ENCODE measurements at places on chromosomes 3 and 15. TPM values are rescaled to one million over a fixed set of nuclear protein-coding genes. Genes with fewer than 3 reads are reported as not detected.

The RETNLB gene
- total RNA-seq: not detected

DNA sequence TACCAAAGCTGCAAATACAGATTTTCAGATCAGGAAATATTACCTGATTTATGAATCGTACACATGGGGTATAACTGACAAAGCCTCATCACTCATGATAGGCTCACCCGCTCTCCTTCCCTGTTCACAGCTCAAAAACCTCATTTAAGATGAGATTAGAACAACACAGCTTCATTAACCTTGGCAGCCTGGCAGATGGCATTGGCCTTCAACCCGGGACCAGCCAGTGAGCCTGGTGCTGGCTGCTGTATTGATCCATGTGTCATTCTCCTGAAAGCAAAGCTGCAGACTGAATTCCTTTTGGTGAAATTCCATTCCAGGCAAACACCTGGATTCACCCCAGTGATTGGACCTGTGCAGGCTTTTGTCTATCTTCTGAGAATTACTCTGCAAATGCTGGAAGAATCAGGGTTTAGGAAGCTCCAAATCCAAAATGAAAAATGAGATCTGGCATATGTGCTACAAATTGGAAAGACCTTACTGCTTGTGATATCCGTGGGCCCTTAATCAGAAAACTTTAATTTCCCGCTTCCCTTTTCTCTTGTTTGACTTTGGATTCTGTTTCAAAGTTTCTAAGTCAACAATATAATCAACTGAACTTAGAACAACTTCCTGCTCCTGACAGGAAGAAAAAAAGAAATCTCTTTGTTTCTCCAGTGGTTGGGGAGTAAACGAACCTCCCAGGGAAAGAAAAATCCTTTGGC lies 189.1 kb upstream of the KBTBD8 start:
- DNase-seq: no peak

DNA sequence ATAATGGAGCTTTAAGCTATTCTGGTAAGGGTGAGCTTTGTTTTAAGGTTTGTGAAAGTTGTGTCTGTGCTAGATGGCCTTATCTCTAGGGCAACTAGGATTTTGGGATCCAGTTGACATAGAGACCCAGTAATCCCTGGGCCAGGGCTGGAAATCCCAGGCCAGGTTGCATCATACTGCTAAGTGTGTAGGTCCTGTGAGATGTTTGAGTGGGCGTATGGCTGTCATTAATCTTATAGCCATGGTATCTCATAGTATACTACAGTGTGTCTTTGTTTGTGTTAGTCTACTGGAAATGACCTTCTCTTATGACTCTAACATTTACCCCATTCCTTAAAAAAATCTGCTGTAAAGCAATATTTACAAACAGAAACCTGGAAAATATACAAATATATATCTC lies 151.4 kb downstream of the CACNA2D3 start:
- no peak for DNase-seq

The AHSG gene
- total RNA-seq: 1.6 TPM

DNA sequence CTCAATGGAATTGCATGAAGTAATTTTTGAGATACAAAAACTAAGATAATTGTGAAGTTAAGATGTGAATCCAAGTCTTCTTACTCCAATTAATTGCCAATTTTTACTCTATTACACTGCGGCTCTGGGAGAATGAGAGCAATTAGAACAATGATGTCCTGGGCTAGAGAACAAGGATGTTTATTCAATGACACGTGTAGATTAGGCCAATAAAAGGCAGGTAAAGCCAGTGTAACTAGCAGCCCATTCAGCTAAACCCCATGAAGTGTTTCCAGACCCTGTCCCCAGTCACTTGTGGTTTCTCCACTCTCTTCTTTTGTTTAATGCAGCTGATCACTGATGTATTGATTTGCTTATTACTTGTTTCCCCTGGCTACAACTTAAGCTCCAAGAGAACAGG lies 381.1 kb upstream of the ARHGEF26 start:
- DNase-seq: no peak

DNA sequence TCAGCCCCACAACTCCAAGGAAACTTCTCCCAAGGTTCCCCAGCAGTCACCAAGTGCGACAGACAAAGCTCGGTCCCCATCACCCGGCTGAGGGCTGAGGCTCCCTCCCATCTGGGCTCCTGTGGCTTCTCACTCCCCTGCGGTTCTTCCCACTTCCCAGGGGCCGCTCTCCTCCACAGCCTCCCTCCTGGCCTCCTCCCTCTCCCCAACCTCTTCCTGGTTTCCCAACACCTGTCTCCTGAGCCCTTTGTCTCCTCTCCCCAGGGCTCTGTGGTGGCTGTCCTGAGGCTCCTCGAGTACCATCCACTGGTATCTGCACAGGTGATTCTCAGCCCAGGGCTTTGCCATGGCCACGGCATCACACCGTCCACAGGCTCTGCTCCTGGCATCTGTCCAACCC lies 113.2 kb upstream of the NSMCE3 start:
- no peak for DNase-seq

GRCh38 chr3:104359546-104359945 lies 1007.2 kb upstream of the ALCAM start:
- no peak for DNase-seq

The SEMA3G gene
- 4.2 TPM for total RNA-seq

DNA sequence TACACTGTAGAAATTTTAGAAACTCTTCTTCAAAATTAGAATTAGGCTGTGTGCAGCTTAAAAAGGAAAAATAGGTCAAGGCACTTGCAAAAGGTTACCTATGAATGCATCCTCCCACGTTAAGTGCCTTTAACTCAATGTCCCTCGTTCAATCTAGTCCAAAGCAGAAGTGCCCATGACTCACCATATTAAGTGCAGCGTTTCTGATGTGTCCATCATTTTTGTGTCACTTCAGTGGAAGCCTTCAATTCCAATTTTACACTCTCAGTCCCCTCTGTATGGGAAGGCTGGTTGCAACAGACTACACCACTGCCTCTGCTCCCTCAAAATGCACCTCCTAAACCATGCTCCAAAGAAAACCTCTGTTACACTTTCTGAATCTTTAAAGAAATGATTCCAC lies 53.4 kb downstream of the FOXB1 start:
- DNase-seq: no peak

Measured in HCT116 (cell line).